ENCODE measurements at places on chromosomes 3 and 15.

GRCh38 chr3:129491794-129492193 lies 36.6 kb upstream of the RHO start:
- no peak for DNase-seq

DNA sequence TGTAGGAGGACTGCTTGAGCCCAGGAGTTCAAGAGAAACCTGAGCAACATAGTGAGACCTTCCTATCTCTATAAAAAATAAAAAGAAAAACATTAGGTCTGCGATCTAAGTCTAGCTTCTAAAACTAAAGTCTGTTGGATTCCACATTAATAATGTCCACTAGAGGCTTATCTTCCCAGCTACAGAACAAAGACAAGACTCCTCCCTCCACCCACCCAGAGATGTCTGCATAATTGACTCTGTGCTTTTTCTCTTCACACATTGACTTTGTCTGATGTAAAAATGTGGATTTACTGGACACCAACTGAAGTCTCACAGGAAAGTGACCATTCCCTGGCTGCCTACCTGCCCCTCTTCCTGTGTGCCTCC lies 91.8 kb downstream of the ATP10A start:
- DNase-seq, result no peak

- DNase-seq, result no peak
Observed at GRCh38 chr15:41891946-41892345, 1.9 kb downstream of the SPTBN5 start.

- no peak for DNase-seq
Observed at GRCh38 chr3:19662486-19662885, 271.5 kb downstream of the EFHB start.

GRCh38 chr3:58568572-58569286 lies 8.5 kb downstream of the FAM107A start:
- peak; percentile 68 for DNase-seq

DNA sequence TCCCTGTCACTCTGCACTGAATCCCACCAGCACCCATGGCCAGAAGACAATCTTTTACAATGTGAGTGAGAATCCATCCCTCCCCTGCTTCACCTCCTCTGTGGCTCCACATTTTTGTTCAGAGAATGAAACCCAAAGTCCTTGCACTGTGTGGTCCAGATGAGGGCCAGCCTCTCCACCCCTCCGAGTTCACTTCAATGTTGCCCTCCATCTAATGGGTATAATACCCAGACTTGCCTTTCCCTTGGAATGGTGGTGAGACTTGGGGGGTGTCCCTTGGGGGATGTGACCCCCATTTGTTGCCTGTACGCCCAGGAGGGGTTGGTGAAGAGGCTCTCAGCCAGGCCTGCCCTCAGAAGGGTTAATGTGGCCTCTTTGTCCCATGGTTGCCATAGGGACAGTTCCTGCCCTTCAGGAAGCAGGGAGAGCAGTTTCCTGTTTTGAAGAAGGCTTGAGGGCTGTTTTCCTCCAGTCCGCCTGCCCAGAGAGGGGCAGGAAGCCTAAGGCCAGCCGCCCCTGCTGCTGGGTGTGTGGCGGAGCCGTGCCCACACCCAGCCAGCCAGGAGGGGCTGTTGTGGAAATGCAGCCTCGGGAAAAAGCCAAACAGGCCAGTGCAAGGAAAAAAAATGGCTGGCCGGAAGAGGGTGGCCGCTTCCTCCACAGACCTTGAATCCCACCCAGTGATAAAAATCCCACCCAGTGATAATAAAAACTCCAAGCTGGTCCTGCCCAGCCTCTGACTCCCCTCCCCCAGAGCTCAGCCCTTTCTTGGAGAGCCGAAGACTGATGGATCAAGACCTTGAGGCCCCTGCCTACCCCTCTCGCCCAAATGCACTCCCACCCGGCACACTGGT lies 14.6 kb upstream of the FGD5 start:
- no peak for DNase-seq

DNA sequence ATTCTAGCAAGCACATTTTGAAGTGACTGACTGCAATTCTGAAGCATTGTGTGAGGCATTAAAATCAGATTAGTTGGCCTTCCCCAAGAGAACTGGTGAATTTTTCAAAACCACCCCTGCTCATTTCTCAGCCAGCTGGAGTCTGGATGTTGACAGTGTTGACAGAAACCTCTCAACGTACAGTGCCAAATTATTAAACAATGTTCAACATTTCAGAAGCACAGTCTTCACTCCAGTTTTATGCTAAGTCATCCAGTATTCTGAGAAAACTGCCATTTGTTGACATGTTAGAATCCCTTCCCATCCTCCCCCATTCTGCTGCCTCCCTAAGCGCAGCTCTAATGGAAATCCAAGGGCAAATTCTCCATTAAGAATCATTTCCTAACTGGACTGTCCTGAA lies 369.3 kb upstream of the TRIM42 start:
- DNase-seq, result no peak

- no peak for DNase-seq
Observed at GRCh38 chr15:58332676-58333400, 99.0 kb upstream of the LIPC start.

GRCh38 chr3:112013058-112013783 lies 14.5 kb downstream of the TAGLN3 start:
- peak; percentile 25 for DNase-seq

- DNase-seq, result no peak
Observed at GRCh38 chr3:105747060-105747541, 121.7 kb downstream of the CBLB start.

- no peak for DNase-seq
Observed at GRCh38 chr15:27806396-27806795, 292.7 kb downstream of the OCA2 start.

- DNase-seq, result peak; percentile 9
Observed at GRCh38 chr3:9552252-9552999, 1.2 kb downstream of the LHFPL4 start.

DNA sequence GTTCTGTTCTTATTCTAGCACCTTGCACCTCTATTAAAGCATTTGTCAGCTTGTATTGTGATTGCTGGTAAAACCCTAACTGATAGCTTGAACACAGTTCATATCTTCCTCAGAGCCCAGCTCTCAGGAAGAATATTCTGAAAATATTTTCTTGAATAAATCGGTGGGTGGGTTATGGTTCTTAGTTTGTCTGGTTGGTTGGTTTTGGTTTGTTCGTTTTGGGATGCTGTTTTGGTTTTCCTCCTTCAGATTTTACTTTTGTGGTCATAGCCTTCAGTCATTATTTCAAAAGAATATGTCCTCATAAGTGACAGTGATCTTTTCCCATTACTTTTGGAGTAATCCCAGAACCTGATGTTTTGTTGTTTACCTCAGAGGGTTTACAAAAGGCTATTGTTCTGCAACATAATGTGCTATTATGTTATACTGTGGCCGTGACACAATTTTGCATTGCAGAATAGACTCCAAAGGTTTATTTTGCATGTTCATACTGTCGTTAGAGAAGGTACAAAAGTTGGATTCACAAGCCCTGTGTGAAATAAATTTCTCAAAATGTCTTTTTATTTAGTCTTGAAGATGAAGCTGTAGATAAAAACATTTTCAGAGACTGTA lies 2.7 kb upstream of the TMEM87A start:
- DNase-seq, result no peak

DNA sequence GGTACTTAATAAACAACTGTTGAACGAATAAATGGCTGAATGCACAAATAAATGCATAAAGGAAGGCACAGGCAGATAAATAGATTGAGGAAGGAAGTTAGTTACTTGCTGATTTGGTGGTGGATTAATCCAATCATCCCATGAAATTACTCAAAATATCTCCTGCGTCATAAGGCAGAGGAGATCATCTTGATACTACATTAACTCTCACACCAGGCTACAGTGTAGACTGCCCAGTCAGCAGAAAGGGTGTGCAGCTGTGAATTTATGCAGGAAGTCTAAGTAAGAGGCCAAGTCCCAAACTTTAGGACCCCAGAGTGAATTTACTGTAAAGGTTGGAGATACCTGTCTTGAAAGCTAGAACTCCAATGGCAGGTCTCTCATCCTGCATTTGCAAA lies 38.6 kb downstream of the PRICKLE2 start:
- DNase-seq, result no peak

- DNase-seq, result no peak
Observed at GRCh38 chr15:98003518-98003917, 43.0 kb downstream of the ARRDC4 start.

DNA sequence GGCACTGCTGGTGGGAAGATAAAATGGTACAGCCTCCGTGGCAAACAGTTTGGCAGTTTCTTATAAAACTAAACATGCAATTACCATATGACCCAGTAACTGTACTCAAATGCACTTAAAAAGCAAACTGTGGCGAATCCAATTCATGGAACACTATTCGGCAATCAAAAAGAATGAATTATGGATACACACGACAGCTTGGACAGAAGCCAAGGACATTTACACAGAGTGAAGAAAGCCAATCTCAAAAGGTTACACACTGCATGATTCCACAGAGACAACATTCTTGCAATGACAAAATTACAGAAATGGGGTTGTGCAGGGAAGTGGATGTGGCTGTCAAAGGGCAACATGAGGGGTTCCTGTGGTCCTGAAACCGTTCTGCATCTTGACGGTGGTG lies 122.1 kb upstream of the IQSEC1 start:
- DNase-seq, result no peak

- no peak for DNase-seq
Observed at GRCh38 chr15:42137461-42138261, 18.8 kb downstream of the PLA2G4F start.

DNA sequence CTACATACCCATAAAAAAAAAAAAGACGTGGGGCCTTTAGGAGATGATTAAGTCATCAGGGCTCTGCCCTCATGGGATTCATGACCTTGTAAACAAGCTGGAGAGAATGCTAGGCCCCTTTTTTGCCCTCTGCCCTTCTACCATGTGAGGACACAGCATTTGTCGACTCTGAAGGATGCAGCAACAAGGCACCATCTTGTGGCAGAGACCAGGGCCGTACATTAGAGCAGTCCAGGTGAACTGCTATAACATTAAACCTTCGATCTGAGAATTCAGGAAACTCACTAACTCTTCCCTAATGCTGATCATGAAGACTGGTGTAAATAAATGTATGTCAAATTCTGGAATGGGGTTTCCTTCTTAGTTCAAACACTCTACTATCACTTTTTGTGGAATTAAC lies 30.7 kb upstream of the SIAH2 start:
- no peak for DNase-seq

- no peak for DNase-seq
Observed at GRCh38 chr3:191499307-191500080, 38.5 kb downstream of the PYDC2 start.

GRCh38 chr3:9290566-9290965 lies 41.1 kb upstream of the SRGAP3 start:
- DNase-seq, result no peak

DNA sequence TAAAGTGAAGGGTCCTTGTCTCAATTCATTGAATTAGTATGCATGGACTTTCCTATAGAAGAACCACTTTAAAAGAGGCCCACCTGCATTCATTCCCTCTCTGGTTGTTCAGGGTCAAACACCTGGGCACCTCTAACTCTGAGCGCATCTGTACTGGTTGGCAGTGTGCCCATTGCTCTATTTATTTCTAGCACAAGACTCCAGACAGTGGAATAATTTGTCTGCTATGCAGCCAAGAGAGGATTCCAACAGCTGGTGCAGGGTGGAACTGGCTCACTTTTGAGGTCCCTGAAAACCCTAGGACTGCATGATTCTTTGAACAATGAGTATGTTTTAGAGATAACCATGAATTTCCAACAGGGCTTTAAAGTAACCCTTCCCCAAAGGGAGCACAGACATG lies 57.9 kb downstream of the CCDC33 start:
- DNase-seq, result no peak

DNA sequence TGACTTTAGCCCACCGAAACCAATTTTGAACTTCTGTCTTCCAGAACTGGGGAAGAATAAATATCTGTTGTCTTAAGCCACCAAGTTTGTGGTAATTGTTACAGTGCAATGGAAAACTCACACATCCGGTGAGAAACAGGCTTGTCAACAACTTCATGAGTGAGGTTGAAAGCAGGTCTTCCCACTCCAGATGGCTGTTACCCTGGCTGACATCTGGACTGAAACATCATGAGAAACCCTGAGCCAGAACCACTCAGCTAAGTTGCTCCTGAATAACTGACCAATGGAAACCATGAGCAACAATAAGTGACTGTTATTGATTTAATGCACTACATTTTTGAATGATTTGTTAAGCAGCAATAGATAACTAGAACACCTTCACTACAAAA lies 10.3 kb downstream of the ACSBG1 start:
- DNase-seq, result no peak

GRCh38 chr3:74267131-74267530 lies 347.3 kb downstream of the CNTN3 start:
- DNase-seq, result no peak

DNA sequence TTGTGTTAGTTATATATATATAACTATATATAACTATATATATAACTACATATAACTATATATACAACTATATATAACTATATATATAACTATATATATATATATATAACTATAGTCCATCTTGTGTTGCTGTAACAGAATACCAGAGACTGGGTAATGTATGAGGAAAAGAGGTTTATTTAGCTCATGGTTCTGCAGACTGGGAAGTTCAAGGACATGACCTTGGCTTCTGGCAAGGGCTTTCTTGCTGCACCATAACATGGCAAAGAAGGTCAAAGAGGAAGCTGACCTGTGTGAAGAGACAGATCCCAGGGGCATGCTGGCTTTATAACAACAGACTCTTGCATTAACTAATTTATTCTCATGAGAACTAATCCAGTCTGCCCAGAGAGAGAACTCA lies 27.6 kb downstream of the KBTBD12 start:
- DNase-seq, result no peak

DNA sequence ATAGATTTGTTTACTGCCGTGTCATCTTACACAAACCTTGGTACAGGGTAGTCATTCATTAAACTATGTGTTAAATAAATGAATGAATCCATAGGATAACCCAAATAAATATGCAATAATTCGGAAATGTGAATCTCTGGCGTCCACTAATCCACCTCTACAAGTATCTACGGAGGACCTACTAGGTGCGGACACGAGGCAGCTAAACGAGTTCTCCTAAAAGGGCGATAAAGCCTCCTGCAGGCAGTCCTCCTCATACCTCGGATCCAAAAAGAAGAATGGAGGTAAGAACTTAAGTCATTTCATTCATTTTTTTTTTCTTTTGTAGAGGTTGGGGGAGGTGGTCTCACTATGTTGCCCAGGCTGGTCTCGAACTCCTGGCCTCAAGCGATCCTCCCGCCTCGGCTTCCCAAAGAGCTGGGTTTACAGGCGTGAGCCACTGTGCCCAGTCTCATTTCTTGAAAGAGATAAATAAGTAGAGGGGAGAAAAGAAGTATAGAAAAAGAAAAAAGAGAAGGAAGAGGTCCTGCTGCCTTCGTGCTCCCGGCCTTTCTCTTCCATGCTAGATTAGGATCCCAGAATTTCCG lies 706 bp upstream of the RPL35A start:
- no peak for DNase-seq

DNA sequence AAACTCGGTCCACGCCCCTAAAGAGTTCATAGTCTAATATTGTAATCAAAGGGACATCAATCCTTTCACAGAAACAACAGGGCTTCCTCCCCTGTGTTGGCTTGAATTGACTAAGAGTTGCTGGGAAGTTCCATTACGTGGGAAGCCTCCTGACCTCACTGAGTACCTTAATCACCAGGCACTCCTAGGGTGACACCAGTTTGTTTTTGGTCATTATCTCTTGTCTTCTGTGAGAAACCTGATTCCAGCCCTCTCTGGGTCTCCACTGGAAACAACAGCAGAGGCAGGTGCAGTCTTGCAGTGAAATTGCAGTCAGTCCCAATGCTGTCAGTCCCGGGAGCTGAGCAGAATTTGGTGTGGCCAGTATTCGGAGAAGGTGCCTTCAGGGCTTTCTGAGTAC lies 55.4 kb downstream of the BOC start:
- DNase-seq, result no peak

- DNase-seq, result no peak
Observed at GRCh38 chr3:143315766-143316165, 196.2 kb downstream of the CHST2 start.

GRCh38 chr3:37970802-37971201 lies 19.8 kb upstream of the VILL start:
- DNase-seq, result no peak
